ENCODE measurements at places on chromosomes 2 and 18.

DNA sequence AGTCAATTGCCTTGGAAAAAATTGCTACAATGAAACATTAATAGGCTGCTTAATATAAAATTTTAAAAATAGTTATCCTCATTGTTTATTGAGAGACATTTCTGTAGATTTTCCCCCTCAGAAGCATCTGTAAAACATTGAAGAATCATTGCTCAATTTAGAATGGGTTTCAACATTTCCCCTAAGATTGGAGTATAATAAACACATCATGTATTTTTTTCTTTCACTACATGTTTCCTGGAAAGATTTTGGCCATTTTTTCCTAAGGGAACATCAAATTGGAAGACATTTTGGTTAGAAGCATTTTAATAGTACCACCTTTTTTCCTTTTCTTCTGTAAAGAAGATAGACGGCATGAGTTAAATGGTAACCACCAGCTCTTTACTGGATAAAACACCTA, 443.2 kb upstream of the SPHKAP start:
- DNase-seq, result no peak

DNA sequence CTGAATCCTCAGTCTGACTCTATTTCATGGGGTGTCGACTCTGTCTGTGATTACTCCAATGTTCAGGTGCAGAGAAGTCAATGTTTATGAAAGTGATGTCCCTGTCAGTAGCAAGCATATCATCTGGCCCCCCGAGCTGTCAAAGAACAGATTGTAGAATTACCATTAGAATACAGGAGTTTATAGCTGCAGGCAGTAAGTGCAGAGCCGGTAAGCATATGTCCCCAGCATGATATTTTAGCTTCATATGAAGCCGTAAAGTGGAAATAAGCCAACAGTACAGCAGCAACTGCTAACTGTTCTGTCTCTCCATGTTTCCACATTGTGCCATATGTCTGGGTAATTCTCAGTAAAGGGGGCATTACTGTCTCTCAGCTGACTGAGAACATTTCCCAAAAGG, 541.8 kb downstream of the SOX11 start:
- DNase-seq, result no peak

DNA sequence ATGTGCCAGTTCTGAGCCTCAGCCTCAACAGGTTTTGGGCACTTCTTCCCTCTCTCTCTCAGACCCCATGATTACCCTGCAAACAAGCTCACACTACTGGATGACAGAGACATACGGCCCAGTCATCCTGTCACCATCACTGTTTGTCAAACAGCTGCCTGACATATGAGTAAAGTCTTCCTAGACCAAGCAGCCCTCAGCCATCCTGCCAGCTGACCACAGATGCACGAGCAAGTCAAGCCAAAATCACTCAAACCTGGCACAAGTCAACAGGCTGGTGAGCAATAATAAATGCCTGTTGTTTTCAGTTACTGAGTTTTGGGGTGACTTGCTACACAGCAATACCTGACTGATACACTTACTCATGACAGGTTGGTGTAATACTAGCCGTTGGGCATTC, 75.5 kb upstream of the KLF7 start:
- no peak for DNase-seq

DNA sequence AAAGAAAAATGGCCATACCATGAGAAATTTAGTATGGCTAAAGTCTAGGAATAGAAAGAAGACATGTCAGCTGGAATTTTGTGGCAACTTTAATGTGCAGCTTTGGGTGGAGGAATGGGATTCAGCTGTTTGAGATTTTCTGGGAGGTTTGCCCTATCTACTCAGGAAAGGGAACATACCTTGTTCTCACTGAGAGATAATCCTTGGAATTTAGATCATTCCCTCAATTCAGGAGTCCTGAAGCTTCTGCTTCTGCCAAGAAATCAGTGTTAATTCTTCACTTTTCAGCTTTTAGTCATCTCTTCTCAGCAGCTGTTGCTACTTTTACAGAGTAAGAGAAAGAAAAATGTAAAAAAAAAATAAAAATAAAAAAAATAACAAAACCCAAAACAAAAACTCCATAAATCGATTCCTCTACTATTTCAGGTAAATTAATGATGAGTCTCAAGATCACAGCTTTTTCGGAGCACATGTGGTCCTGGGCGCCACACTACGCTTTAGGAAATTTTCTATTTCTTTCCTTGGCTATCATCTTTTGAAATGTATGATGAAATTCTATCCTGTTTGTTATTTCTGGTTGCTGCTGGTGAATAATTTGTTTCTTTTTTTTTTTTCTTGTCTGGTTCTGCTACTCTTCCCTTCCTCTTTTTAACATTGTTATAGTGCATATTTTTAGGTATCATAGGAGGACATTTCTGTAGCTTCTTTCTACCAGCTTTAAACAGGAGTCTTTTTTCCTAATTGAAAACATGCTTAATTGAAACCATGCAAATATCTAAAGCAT, 18.9 kb upstream of the BAZ2B start:
- DNase-seq, result peak; percentile 64

DNA sequence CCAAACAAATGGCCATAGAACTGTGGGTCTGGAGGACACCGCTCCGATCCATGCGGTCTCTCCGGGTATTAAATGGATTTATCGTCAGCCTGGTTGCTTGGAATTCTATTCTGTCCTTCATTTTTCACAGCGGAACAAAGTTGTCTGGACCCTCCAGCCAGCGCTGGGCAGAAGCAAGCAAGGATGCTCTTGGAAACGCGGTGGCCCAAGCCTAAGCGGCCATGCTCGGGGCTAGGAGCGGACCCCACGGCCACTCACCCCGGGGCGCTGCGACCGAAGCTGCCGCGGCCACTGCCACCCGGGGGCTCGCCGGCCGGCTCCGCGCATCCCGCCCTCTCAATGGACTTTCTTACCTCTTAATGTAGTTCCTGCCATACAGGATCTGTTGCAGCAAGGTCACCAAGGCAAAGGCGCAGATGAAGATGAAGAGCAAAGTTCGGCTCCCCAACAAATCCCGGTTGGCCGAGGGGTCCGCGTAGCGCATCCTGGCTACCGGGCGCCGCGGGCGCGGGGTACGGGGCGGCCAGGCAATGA, 761 bp downstream of the ST8SIA5 start:
- DNase-seq, result no peak
